ENCODE measurements at places on chromosomes 2 and 18.
A peak's percentile ranks its signal among the peaks of the same experiment; 100 is the strongest.

DNA sequence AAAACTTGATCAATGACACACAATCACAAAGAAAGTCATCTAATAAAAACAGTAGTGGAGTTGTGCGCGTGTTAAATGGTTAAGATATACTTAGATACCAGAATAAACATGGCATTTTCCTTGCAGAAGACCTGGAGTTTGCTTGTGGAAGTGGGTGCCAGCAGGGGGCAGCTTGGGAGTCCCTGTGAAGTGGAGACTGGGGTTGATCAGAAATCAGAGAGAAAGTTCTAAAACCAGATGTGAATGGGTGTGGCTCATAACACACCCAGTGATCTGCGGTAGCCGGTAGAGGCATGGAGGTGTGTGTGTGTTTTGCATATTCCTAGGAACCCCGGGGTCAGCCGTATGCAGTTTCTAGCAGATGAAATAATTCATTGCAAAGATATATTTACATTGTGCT is 300.1 kb upstream of the TRIB2 start:
- no peak overlapping the region for H3K4me3 ChIP-seq
- H3K36me3 ChIP-seq: no peaks in the 10 kb centered on the region
- DNase-seq: peak; percentile 22
- peaks cover 36% of the 10 kb centered on the region for H3K4me1 ChIP-seq
- no peaks in the 10 kb centered on the region for H3K27me3 ChIP-seq

- H3K27ac ChIP-seq: no peak overlapping the region
- no peaks in the 10 kb centered on the region for H3K36me3 ChIP-seq
- no peak overlapping the region for H3K4me3 ChIP-seq
- DNase-seq: no peak
These were observed 12.0 kb downstream of the SIGLEC15 start for GRCh38 chr18:45837283-45838070.

DNA sequence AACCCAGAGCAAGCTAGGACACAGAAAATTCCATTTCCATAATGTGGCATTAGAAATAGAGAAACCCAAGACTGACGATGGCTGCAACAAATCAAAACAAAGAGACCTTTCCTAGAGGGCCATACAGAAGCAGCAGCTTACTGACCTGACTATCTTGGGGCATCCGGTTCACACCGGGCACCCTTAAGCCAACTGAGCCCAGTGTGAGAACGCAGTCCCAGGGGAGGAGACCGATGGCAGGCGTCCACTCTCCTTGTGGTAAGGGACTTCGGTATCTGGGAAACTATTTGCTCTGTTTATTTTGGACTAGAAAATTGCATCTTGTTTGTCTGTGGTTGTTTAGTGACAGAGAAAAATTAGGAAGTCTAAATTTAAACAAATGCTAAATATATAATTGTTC is 244.8 kb upstream of the COPS8 start:
- DNase-seq: no peak
- no peak overlapping the region for H3K27ac ChIP-seq
- H3K4me1 ChIP-seq: no peaks in the 10 kb centered on the region

GRCh38 chr2:62370321-62371250 is 135.4 kb downstream of the TMEM17 start:
- no peak overlapping the region for H3K27ac ChIP-seq
- no peaks in the 10 kb centered on the region for H3K4me1 ChIP-seq
- no peak overlapping the region for H3K4me3 ChIP-seq

DNA sequence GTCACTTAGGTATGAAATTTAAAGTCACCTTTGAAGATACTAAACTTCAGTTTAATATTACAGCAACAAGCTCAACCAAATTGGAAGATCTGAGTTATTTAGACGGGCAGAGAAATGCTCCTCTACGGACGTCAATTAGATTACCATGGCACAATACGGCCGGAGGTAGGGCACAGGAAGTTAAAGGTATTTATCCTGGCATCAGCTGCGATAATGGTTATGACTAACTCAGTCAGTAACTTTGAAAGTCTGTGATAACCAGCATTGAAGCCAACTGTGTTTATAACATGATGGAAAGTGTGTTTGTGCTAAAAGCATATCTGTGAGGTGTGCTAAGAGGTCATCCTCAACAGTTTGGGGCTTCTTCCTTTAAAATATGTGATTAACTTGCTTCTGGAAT is 117.3 kb downstream of the WDSUB1 start:
- peaks cover 5% of the 10 kb centered on the region for H3K4me1 ChIP-seq
- no peak for DNase-seq
- no peaks in the 10 kb centered on the region for H3K36me3 ChIP-seq
- no peaks in the 10 kb centered on the region for H3K27me3 ChIP-seq
- no peak overlapping the region for H3K4me3 ChIP-seq
- H3K27ac ChIP-seq: no peak overlapping the region

DNA sequence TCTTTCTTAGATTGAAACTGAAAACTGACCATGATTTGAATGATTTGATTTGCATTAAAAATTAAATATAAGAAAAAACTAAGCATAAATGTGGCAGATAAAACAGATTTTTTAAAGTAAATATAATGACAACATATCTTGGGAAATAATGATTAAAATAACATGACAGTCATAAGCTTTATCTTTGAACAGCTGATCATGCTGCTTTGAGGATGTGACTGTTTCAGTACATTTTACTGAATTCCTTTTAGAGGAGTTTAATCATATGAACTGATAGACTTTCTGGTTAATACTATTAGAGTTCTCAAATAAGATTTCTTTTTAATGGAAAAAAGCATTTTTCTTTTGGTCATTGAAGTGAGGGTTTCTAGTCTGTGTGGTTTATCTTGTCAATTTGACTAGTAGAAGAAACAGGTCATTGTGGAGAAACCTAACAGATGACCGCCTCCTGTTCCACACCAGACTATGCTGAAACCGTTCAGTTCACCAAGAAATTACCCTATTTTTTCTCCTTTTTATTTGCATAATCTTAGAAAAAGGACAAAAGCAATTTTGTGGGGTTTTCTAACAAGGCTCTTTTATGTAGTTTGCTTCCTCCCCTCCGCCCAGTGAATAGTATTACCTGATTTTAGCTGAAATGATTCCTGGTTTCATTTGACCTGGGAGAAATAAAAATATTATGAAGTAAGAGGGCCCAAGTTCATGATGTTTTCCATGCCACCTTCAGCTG is 262.1 kb downstream of the PTGR3 start:
- H3K27ac ChIP-seq: no peak overlapping the region
- H3K4me1 ChIP-seq: peaks cover 29% of the 10 kb centered on the region
- no peaks in the 10 kb centered on the region for H3K27me3 ChIP-seq

GRCh38 chr2:160993654-160994061 is 166.6 kb upstream of the TANK start:
- H3K27me3 ChIP-seq: no peaks in the 10 kb centered on the region
- peaks cover 3% of the 10 kb centered on the region for H3K4me1 ChIP-seq
- no peak overlapping the region for H3K27ac ChIP-seq

DNA sequence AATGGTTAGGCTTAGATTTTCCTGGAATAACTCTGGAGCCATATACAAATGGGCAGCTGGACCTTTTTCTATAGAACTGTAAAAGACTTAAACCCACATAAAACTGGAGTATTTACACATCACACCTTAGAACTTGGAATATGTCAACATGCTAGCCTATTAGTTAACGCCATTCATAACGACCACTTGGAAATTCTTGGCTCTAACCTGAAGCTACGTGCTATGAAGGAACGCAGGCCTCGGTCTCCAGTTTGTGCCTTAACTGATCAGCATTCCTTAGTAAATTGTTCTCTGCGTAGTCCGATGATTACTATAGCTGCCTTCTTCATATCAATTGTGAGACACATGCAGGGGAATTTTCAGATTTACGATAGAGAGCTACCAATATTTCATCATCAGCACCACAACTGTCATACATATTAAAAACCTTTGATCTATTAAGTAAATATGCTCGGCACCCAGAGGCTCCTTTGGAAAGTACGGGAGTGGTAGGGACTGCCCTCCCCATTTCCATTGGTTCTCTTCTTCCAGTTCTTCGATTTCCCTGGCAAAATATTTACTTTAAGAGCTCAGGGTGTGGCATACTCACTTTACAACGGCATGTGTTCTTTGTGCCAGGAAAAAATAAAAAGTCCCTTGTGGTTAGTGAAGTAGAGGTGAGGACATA is 17.5 kb upstream of the CCL20 start:
- no peak overlapping the region for H3K27ac ChIP-seq
- no peak overlapping the region for H3K4me3 ChIP-seq
- no peak for DNase-seq
- H3K4me1 ChIP-seq: no peaks in the 10 kb centered on the region
- H3K36me3 ChIP-seq: no peaks in the 10 kb centered on the region

- DNase-seq: no peak
- H3K27ac ChIP-seq: no peak overlapping the region
- no peaks in the 10 kb centered on the region for H3K36me3 ChIP-seq
- H3K27me3 ChIP-seq: peaks cover 11% of the 10 kb centered on the region
These were observed 40.4 kb downstream of the C1QL2 start for GRCh38 chr2:119117891-119118882.

GRCh38 chr2:98519851-98520250 is 75.2 kb downstream of the INPP4A start:
- peaks cover 9% of the 10 kb centered on the region for H3K36me3 ChIP-seq
- no peak overlapping the region for H3K4me3 ChIP-seq
- H3K27ac ChIP-seq: no peak overlapping the region
- H3K27me3 ChIP-seq: no peaks in the 10 kb centered on the region
- no peak for DNase-seq
- H3K4me1 ChIP-seq: no peaks in the 10 kb centered on the region

- no peaks in the 10 kb centered on the region for H3K36me3 ChIP-seq
- H3K4me3 ChIP-seq: no peak overlapping the region
- peaks cover 35% of the 10 kb centered on the region for H3K4me1 ChIP-seq
- H3K27ac ChIP-seq: no peak overlapping the region
These were observed 86.0 kb upstream of the ITGA4 start for GRCh38 chr2:181371195-181371594.

- no peak for DNase-seq
- no peak overlapping the region for H3K4me3 ChIP-seq
- no peaks in the 10 kb centered on the region for H3K36me3 ChIP-seq
- no peaks in the 10 kb centered on the region for H3K4me1 ChIP-seq
These were observed 132.8 kb upstream of the CTDP1 start for GRCh38 chr18:79546781-79547272.

DNA sequence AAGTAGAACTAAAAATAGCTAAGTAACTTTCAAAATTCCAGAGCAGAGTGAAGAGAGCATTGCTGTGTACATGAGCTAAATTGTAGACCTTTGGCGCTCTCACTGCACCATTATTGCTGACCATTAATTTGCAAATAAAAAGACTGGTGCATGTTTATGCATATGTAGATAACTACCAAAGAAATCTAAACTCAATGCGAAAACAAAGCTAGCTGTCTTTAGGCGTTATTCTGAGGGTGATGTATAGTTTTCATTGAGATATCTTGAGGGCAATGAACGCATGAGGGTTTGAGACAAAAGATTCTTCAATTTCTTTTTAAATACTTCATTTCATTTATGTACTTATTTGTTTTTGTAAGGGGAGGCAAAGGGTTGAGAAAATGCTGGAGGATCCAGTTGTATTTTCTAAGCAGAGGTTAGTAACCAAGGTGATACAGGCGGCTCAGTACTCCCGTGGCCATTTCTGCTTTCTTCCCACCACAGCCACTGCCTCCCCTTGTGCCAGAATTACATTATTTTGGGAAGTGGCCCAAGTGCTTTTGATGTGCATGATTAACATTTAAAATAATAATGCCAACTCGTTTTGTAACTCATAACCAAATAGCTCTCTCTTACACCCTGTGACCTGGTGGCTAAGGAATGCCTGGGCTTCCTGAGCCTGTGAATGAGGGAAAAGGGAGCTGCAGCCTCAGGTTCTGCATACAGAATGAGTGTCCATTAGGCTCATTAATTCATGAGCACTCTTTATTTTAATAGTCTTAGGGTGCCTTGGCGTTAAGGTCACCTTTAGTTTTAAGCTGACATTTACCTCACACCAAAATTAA is 797.8 kb upstream of the GYPC start:
- no peak for DNase-seq
- H3K4me1 ChIP-seq: no peaks in the 10 kb centered on the region
- H3K27me3 ChIP-seq: no peaks in the 10 kb centered on the region
- H3K36me3 ChIP-seq: no peaks in the 10 kb centered on the region
- H3K27ac ChIP-seq: no peak overlapping the region
- H3K4me3 ChIP-seq: no peak overlapping the region

DNA sequence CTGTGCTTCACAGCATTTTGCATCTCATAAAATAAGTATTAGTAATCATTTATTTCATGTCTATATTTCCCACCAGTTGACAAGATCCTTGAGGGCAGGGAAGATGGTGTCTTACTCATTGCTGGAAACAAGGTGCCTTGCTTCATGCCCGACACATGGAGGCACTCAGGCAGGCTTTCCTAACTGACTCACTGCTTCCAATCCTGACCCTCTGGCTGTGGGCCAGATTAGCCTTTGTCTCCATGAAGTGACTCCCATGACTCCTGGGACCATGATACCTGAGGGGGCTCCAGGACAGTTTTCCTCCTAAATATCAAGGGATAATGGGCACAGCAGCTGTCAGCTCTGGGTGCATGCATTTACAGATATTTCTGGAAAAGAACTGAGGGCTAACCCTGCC is 275.1 kb downstream of the AGPS start:
- peaks cover 8% of the 10 kb centered on the region for H3K4me1 ChIP-seq
- H3K36me3 ChIP-seq: no peaks in the 10 kb centered on the region
- H3K4me3 ChIP-seq: no peak overlapping the region
- DNase-seq: no peak

DNA sequence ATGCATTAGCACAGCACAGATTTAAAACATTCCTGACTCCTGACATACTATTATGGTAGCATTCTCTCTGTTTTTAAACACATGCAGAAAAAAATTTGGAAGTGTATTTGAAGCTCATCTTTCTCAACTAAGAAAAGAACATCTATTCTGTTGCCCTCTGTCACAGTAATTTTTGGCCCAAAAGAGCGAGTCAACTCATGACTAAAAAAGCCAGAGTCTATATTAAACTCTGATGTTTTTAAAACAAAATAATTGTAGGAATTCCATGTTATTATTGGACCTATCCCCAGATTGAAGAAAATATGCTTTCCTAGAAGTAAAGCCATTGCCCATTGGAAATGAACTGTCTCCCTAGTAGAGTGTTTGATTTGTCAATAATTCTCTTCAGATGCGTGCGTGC is 96.7 kb downstream of the CRIM1 start:
- no peaks in the 10 kb centered on the region for H3K36me3 ChIP-seq
- no peak overlapping the region for H3K4me3 ChIP-seq
- no peak overlapping the region for H3K27ac ChIP-seq
- no peaks in the 10 kb centered on the region for H3K4me1 ChIP-seq
- no peaks in the 10 kb centered on the region for H3K27me3 ChIP-seq

All from activated B cell treated with CpG ODN at 0.5 μM for 24 hours (primary cell).